GM12878 (cell line): ENCODE measurements at places on chromosomes 3 and 15. TPM values are rescaled to one million over a fixed set of nuclear protein-coding genes. Genes with fewer than 3 reads are reported as not detected.

GRCh38 chr15:70314018-70314354 lies 216.3 kb upstream of the TLE3 start:
- no peak for DNase-seq

DNA sequence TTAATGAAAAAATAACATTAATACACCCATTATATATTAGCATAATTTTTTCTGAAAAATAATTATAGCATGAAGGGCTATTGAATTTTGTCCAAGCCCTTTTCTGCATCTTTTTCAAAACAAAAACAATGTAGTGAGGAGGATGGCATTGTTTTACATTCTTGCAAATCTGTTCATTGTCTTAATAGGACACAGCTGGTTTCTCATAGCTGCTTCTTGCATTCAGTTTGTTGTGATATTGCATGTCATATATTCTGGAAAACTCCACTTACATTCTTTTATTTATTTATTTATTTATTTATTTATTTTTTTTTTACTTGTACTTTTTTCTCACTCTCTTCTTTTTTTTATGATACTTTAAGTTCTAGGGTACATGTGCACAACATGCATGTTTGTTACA lies 107.4 kb downstream of the NR1D2 start:
- DNase-seq: no peak

DNA sequence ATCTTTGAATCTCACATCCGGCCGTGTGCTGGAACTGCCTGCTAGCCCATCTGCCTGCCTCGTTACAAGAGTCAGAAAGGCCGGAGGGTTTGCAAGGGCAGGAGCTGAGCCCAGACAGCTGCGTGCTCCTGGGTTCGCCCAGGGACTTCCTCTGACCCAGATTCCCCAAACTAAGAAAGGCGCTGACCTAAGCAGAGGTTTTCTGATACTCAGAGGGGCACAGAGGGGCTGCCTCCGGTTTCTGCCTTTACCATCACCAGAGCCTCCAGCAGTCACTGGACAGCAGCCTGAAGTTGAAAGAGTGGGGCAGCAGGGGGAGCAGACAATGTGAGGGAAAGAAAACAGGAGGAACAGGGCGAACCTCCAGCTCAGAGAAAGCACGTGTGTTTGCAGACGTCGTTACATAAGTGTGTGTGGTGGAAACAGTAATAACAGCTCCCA lies 33.4 kb upstream of the RAD18 start:
- DNase-seq: no peak

DNA sequence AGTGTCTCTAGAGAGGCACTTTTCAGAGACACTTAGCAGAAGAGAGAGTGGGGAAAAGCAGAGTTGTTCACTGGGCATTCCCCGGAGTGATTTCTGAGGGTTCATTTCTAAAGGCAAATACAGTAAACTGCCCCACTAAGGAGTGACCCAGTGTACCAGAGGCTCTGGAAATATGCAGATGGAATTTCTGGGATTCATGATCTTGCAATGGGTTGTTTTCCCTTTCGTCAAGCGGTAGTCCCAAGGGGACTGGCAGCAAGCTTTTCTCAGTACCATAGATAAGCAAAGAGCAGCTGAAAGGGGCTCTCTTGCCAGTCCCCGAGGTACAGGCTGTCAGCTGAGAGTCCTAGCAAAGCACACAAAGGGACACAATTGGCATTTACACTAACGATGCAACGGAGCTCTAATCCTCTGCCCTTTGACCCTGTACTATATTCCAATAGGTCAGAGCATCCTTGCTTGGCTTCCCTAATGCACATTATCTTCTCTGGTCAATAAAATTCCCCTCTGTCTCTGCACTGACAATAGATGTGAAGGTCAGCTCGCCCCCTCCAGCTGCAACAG lies 155.6 kb downstream of the SEMA6D start:
- DNase-seq: no peak

- DNase-seq: no peak
These were observed 79.6 kb downstream of the CRYGS start for GRCh38 chr3:186464424-186465093.

GRCh38 chr15:29636140-29636539 lies 186.1 kb downstream of the TJP1 start:
- DNase-seq: no peak

DNA sequence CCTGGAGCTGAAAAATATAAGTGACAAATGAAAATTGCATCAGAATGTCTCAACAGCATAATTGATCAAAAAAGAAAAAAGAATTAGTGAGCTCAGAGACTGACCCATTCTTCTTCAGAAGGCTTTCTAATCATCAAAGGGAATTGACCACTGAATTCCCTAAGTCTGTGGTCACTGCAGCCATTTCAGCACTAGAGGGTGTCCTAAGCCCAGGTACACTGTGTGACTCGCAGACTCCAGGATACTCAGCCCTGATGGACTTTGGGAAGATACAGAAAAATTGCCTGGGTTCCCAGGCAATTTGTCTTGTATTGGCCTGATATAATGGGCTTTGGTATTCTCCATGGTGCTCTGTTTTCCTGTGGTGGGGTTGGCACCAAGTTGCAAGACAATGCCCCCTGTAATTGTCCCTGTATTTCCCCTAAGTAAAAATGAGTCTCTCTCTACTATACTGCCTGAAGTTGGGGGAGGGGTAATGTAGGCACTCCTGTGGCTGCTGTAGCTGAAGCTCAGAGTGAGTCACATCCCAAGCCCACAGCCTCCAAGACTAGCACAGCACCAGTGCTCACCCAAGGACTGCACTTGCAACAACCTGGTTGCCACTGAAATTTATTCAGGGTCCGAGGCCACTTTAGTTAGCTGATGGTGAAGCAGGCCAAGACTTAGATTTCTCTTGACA lies 256.0 kb upstream of the STAC start:
- DNase-seq: no peak

GRCh38 chr3:42014921-42015533 lies 53.1 kb upstream of the ULK4 start:
- no peak for DNase-seq

- no peak for DNase-seq
These were observed 82.2 kb downstream of the SSR3 start for GRCh38 chr3:156472684-156473083.

GRCh38 chr3:142053835-142054234 lies 95.5 kb downstream of the TFDP2 start:
- DNase-seq: no peak

DNA sequence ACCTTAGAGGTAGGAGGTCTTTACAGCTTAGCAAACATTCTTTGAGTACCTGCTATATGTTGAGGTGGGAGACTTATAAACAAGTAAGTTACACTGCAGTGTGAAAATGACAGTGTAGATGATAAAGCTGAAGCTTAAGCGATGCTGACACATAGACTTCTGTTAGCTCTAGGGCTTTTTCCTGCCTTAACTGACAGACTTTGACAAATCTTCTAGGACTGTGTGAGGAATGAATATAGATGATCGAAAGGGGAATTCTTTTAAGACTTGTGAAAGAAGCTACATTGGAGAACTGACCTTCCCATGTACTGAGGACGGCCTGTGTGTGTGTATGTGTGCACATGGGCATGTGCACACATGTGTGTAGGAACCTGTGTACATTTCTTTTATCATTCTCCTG lies 22.7 kb downstream of the BOC start:
- DNase-seq: no peak

DNA sequence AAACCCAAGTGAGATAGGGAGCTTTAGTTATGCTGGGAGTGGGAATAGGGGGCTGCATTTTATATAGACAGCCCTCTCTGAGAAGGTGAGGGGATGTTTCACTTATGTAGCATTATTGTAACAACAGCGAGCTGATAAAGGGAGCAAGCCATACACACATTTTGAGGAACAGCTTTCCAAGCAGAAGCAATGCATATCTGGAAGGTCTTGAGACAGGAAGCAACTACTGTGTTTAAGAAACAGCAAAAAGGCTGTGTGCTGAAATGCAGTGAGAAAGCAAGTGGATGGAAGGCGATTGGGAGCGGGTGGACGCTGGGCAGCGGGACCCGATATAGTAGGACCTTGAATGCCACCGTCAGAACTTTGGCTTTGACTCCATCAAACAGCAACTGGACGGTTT lies 155.9 kb upstream of the TBL1XR1 start:
- DNase-seq: no peak

AGBL1 gene
- total RNA-seq: not detected in 2 replicates

GOLGA8B gene
- total RNA-seq: 118 and 147 TPM in 2 replicates

BSN gene
- total RNA-seq: 0.11 and 0.15 TPM in 2 replicates

ECE2 gene
- total RNA-seq: not detected in 2 replicates

HDDC3 gene
- total RNA-seq: 20.3 and 24.6 TPM in 2 replicates
